ENCODE measurements at places on chromosomes 5 and 9.

- DNase-seq = no peak
These were observed 26.9 kb downstream of the TBC1D2 start for GRCh38 chr9:98228392-98229089.

- peak; percentile 19 for DNase-seq
These were observed 131.9 kb downstream of the UGCG start for GRCh38 chr9:112028242-112029221.

DNA sequence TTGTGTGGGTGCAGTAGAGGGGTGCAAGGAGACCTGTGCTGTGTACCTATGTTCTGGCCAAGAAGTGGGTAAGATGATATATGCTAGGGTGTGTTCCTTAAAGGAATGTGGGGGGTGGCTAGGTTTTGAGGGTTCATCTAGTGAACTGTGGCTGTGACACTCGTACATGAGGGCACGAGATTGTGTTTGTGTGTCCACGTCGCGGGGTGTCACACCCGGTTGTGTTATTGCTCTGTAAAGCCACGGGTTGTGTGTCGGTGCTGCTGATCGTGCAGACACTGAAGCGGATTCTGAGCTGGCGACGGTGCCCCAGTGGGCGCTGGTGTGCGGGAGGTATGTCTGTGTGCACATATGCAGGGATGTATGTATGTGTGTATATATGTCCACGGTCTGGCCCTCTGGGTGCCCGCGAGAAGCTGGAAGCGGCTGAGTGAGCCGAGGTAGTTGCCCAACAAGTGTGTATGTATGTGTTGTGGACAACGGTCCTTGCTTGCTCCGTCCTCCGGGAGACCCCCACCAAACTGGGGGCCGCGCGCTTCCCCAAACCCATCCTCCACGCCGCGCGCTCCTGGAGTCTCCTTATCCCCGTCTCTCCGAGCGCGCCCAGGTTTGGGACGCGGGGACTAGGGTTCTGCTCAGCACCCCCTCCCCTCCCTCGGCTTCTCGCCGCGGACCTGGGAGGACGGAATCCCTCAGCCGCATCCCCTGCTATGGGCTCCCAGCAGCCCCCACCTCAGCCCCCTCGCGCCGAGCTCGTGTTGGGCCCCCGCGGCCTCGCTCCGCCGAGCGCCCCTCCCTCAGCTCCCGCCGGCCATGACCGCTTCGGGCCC lies 639 bp downstream of the PCDH1 start:
- peak; percentile 36 for DNase-seq

DNA sequence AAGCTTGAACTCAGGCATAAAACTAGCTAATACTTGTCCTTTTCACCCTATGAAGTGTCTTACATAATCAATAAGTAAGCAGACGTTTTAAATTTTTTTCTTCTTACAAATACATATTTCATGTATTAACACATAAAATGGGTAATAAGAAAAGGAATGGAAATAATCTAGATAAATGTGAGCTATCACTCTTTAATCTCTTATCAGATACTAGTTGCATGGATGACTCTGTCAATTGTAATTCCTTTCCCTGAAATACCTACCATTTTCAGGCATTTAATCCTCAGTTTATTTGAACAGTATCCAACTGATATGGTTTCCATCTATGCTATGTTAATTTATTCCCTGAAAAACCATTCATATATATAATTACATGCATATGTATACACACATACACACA lies 166.0 kb upstream of the RGS7BP start:
- no peak for DNase-seq

GRCh38 chr5:97629276-97629675 lies 446.2 kb upstream of the RIOK2 start:
- no peak for DNase-seq

DNA sequence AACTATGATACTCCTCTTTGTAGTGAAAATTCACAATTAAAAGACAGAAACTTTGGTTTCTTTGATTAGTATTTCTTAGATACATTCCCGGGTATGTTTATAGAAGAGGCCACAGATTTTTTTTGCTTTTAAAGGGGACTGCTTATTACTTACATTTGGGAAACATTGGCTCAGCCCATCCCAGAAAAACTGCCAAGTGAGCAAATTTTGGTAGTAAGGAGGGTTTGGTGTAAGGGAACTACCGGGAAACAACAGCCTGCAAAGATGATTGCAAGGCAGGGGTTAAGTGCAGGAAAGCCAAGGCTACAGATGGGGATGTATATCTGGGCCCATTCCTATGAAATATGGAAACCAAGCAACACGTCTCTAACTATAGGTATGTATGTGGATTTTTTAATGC lies 88.8 kb upstream of the SAP30L start:
- no peak for DNase-seq

DNA sequence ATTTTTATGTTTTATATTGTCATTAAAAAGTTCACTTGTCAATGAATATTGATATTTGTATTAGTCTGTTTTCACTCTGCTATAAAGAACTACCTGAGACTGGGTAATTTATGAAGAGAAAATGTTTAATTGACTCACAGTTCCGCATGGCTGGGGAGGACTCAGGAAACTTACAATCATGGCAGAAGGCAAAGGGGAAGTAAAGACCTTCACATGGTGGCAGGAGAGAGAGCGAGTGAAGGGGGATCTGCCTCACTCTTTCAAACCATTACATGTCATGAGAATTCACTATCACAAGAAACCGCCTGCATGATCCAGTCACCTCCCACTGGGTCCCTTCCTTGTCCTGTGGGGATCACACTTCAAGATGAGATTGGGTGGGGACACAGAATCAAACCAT lies 27.4 kb downstream of the SRD5A1 start:
- no peak for DNase-seq

- DNase-seq = no peak
These were observed 18.6 kb upstream of the SLC6A19 start for GRCh38 chr5:1182633-1183423.

DNA sequence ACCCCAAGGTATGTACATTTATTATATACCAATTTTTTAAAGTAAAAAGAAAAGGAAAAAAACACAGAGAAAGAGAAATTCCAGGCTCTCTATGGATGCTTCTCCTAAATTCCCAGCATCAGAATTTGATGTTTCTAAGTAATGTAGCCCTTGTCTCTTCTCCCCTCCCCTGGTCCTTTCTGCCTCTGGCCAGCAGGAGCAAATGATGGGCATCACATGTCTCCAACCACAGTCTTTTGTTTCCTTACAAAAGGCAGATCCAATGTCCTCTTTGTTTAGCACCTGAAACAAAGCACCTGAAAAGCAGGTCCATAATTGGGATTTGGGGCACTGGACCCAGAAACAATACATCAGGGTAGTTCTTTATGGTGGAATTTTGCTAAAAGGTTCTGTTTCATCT lies 50.4 kb upstream of the APC start:
- no peak for DNase-seq

GRCh38 chr9:85516976-85517637 lies 224.6 kb downstream of the AGTPBP1 start:
- DNase-seq = no peak

GRCh38 chr5:308672-309271 lies 12.7 kb upstream of the AHRR start:
- DNase-seq = no peak

- DNase-seq = no peak
These were observed 26.9 kb upstream of the PCA3 start for GRCh38 chr9:76737154-76737902.

- no peak for DNase-seq
These were observed 38.9 kb upstream of the STXBP1 start for GRCh38 chr9:127572961-127573721.

GRCh38 chr5:180130291-180130869 lies 58.8 kb upstream of the RNF130 start:
- no peak for DNase-seq

DNA sequence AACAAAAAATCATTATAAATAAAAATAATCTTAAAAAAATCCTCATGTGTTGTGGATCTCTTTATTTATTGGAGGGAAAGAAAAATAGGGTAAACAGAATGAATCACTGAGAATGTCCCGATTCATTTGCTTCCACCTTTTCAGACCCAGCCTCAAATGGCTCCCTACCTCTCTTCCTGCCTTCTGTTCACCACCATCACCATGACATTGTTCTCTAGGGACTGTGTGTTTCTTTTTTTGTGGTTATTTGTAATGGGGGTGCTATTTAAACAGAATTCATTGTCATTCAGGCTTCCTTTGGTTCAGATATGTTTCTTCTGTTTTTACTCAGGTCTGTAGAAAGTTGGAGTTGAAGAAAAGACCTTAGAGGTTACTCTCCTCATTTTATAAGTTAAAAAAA lies 198.2 kb downstream of the KIF4B start:
- no peak for DNase-seq

- no peak for DNase-seq
These were observed 1182.0 kb downstream of the MAT2B start for GRCh38 chr5:164687391-164687790.

DNA sequence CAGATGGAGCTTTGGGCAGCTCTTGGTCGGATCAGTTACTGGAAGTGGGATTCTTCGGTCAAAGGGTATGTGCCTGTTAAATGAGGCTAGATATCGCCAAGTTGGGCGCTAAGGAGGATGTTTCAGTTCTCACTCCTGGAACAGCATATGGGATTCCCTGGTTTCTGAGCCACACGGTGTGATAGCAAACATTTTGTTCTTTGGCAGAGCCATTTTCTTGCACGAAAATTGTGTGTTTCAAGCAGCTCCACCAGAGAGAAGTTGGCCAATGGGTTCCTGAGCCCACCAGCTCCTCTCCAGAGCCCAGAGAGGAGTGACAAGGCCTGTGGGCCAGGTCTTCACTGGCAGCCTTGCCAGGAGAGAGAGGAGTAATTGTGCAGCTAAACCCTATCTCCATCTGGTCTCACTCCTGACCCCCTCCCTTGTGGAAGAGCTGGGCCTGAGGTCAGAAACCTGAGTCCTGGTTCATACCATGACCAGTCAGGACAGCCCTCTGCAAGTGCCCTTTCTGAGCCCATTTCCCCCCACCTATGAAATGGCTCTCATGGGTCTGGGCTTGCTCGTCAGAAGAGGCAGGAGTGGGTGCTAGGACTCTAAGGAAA lies 10.7 kb upstream of the SLC6A7 start:
- no peak for DNase-seq

GRCh38 chr5:10257870-10258269 lies 7.8 kb downstream of the CCT5 start:
- no peak for DNase-seq

- DNase-seq = no peak
These were observed 63.4 kb upstream of the PAPPA start for GRCh38 chr9:116090030-116090770.

- no peak for DNase-seq
These were observed 206.5 kb downstream of the ARL15 start for GRCh38 chr5:54103871-54104270.

GRCh38 chr5:127518319-127518621 lies 830 bp downstream of the PRRC1 start:
- DNase-seq = peak; percentile 43

Data from A549 (cell line).